ENCODE measurements at places on chromosomes 2 and 18.
A peak's percentile ranks its signal among the peaks of the same experiment; 100 is the strongest.

DNA sequence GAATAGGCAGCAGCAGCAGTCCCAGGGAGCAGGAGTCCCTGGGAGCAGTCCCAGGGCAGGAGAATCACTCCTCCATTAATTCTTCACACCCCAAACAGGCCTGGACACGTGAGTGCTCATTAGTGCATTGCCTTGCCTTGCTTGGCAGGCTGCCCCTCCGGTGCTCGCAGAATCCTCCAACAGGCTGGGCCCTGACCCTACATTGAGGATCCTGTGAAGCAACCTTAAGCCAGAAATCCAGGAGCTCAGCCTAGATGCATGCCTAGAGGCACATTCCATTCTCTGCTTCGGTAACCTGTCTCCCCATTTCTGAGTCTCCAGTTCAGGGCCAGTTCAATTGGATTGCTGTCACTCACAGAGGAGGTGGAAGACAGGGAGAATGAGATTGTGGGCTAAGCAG lies 97.4 kb upstream of the LRATD1 start:
- DNase-seq: no peak

GRCh38 chr2:134344954-134345697 lies 91.3 kb downstream of the MGAT5 start:
- DNase-seq: no peak

DNA sequence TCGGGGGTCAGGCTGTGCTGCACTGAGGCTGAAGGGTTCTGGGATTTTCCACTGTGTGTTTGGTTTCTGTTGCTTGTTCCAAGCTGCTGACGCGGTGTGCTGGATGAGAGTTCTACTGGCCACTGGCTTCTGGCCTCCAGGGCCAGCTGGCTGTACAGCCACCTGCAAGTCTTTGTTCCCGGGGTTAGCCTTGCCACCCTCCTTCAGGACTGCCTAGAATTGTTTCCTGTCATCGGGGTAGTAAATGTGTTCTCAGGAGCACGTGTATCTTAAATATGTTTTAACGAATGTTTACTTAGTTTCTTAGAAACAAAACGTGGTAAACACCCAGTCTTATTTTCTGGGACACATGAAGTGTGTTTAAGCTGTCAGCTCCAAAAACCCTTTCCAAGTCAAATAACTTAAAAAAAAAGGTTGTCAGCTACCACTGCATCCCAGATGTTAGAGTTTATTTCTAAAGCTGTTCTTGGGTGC lies 231.2 kb downstream of the AGAP1 start:
- no peak for DNase-seq

- no peak for DNase-seq
Measured at GRCh38 chr2:45988879-45989278, 308.3 kb upstream of the EPAS1 start.

DNA sequence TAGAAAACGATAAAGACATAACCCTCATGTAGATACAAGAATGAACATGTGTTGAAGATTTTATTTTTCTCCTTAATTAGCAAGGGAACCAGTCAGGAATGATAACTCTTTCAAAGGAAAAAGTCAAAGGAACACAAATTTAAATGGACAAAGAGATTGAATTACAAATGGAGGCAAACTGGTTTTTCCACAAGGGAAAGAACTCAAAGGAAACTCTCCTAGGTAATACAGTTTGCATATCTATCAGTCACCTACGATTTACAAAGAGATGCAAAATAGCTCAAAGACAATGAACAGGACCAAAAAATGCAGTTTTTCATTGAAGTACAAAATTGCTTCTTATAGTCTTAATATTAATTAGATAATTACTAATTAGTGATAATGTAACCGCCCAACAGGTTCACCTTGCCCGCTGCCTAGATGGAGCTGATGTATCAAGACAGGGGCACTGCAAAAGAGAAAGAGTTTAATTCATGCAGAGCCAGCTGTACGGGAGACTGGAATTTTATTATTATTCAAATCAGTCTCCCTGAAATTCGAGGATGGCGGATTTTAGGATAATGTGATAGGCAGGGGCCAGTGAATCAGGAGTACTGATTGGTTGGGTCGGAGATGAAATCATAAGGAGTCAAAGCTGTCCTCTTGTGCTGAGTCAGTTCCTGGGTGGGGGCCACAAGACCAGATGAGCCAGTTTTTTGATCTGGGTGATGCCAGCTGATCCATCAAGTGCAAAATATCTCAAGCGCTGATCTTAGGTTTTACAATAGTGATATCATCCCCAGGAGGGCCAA lies 151.0 kb downstream of the TMEM17 start:
- DNase-seq: no peak

DNA sequence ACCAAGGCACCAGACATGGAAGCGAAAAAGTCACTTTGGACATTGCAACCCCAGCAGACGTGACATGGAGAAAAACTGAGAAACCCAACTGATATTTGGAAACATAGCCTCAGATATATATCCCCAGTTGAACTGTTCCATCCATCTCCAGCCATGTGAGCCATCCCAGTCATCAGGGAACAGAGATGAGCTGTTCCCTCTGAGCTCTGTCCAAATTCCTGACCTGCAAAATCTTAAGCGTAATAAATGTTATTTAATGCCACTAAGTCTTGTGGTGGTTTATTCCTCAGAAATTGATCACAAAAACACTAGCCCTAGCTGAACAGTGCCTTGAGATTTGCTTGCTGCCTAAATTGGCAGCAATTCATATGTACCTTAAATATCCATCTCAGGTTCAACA lies 182.8 kb downstream of the NRP2 start:
- DNase-seq: no peak

DNA sequence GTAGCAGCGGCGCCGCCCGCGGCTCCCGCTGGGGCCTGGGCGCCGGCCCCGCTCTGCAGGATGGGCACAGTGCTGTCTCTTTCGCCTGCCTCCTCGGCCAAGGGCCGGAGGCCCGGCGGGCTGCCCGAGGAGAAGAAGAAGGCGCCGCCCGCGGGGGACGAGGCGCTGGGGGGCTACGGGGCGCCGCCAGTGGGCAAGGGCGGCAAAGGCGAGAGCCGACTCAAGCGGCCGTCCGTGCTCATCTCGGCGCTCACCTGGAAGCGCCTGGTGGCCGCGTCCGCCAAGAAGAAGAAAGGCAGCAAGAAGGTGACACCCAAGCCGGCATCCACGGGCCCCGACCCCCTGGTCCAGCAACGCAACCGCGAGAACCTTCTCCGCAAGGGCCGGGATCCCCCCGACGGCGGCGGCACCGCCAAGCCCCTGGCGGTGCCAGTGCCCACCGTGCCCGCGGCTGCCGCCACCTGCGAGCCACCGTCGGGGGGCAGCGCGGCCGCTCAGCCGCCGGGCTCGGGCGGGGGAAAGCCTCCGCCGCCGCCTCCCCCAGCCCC lies 369 bp downstream of the CDK5R2 start:
- no peak for DNase-seq

DNA sequence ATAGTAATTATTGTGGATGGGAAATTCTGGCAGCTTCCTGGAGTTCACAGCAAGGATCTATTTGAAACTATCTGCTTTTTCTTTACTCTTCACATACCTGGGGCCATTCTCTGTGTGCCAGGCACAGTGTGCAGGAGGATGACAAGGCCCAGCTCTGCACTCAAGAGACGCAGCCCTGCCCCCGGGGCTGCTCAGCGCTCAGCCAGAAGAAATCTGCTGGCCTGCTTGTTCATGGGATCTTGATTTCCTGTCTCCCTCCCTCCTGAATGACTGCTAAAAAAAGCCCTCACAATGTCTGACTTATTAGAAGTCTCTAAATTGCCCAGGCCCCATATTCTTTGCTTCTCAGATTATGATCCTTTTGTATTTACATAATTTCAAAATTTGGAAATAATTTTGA lies 210.9 kb downstream of the DCDC2C start:
- DNase-seq: no peak

GRCh38 chr2:161725297-161725696 lies 101.1 kb downstream of the SLC4A10 start:
- DNase-seq: no peak

- DNase-seq: no peak
Measured at GRCh38 chr2:88125344-88125923, 2.4 kb downstream of the FABP1 start.

GRCh38 chr2:219290381-219291171 lies 11.4 kb downstream of the DNAJB2 start:
- no peak for DNase-seq

- no peak for DNase-seq
Measured at GRCh38 chr2:154462634-154463033, 235.9 kb upstream of the KCNJ3 start.

GRCh38 chr2:110124038-110124825 lies 8.6 kb upstream of the MALL start:
- no peak for DNase-seq

GRCh38 chr2:205401511-205401910 lies 280.8 kb upstream of the NRP2 start:
- no peak for DNase-seq

GRCh38 chr2:172109256-172109987 lies 6.7 kb upstream of the DLX2 start:
- DNase-seq: peak; percentile 40

DNA sequence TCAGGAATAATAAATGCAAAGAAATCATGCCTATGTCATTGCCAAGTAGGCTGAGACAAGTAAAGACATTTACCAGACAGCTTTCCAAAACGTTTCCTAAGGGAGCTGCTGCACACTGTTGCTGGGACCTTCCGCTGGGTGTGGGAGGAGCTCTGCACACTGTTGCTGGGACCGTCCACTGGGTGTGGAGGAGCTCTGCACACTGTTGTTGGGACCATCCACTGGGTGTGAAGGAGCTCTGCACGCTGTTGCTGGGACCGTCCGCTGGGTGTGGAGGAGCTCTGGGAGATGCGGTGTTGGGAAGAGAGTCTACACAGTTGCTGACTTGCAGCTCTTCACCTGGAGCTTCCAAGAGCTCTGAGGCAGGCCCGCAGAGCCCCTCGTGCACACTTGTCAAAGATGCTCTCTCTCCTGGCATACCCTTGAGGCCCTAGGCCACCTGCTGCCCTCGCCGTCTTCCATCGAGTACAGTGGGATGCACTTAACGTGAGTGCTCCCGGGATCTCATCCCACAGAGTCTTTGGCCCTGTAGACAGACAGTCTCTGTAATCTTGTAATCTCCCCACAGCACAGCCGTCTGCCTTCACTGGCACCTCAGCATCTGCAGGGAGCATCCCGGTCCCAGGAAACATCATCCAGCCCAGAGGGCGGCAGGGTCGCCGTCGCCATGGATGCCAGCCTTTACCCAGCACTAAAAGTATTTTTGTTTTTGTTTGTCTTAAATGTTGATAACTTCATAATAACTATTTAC lies 51.4 kb downstream of the TRAPPC12 start:
- DNase-seq: no peak
